ENCODE measurements at places on chromosomes 12 and 14.

DNA sequence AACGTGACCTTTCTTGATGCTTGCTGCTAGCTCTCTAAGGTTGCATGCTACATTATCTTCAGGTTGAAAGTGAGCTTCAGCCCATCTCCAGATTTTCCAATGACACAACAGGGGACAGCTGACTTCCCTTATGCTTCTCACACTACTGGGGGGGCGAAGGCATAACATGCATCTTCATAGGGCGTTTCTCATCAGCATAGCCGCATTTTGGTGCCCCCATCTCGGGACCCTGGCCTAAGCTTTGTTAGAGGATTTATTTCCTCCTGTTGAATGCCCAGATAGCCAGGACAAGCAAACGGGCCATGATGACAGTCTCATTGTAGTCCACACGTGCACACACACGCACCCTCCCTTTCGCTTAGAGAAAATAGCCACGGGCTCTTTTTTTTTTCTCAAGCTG, 30.7 kb downstream of the SSPN start:
- DNase-seq, result no peak

- DNase-seq, result no peak
These were observed 798.9 kb downstream of the SLC6A15 start for GRCh38 chr12:84113666-84114065.

DNA sequence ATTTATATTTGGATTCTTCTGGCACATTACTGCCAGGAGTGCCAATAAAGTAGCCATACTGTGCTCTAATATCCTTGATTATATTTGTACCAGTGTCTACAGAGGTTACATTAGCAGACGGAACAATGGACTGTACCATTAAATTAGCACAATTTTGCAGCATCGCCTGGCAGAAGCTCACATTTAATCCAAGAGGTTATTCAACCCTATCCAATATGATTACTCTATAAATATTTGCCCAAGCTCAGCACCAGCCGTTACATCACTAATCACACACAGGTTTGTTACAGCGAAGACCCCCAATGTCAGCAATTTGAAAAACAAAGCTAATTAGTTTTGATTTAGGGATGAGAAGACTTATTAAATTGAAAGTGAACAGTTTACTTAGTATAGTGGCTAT, 16.9 kb upstream of the MGST1 start:
- DNase-seq, result no peak

DNA sequence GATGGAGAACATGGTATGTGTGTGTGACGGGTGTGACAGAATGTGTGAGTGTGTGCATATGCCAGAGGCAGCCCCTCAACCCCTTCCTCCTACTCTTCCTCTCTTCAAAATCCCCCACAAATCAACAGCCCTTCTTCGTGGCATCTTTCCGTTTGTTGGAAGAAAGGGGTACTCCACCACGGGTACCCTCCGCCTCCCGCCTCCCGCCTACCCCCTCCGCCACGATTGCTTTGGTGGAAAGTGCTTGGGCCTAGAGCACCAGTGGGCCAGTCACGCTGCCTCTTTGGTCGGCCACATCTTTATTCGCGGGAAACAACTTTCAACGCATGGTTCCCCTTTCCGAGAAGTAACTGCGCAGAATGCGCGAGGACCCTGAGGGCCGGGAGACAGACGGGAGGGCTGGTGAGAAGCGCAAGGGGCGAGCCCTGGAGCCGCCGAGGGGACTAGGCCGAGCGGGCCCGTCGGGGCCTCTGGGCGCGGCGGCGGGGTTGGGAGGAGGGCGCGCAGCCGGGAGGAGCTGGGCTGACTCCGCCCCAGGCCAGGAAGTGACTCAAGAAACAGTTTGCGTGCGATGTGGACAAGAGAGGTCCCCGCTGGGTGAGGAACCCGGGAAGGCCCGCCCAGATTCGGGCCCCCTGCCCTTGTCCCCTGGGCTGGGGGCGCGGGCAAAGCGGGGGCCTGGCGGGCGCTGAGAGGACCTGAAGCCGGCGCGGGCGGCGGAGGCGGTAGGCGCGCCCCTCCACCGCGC, at the start of the genes CBLN3 and KHNYN:
CBLN3 (minus strand) TSS at position 274 of the 748 bp plus-strand sequence. CDS start 614 bp downstream, outside the sequence.
KHNYN (plus strand) TSS at position 560 of the 748 bp plus-strand sequence. CDS start 777 bp downstream, outside the sequence.
- DNase-seq, result peak; percentile 80

GRCh38 chr12:88339966-88340365, 197.9 kb downstream of the TMTC3 start:
- DNase-seq, result no peak

- DNase-seq, result no peak
These were observed 6.8 kb upstream of the NUDT4 start for GRCh38 chr12:93370947-93371346.

- DNase-seq, result no peak
These were observed 363 bp upstream of the LMO3 start for GRCh38 chr12:16606201-16606849.

Data from T-helper 17 cell (primary cell).